ENCODE measurements at places on chromosomes 12 and 14. TPM values are rescaled to one million over a fixed set of nuclear protein-coding genes. Genes with fewer than 3 reads are reported as not detected.

NANOG gene
- total RNA-seq = not detected

DNA sequence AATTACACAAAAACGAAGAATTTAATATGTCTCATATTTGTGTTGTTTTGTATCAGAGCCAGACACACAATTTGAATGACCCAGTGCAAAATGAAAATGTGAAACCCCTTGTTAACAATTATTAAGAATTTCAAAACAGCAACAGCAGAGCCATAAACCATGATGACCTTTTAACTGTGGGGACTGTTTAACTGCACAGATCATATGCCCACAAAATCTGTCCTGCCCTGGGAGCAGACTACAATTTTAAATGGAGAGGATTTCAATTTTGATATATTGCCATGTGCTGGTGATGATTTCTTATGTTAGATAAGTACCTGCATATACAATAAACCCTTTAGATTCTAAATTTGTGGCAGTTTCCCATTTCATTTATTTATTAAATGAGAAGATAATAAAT, 455.5 kb upstream of the MGAT4C start:
- no peak overlapping the region for H3K27ac ChIP-seq
- H3K4me1 ChIP-seq = no peaks in the 10 kb centered on the region
- no peak for DNase-seq
- no peaks in the 10 kb centered on the region for H3K36me3 ChIP-seq
- H3K27me3 ChIP-seq = no peaks in the 10 kb centered on the region

DNA sequence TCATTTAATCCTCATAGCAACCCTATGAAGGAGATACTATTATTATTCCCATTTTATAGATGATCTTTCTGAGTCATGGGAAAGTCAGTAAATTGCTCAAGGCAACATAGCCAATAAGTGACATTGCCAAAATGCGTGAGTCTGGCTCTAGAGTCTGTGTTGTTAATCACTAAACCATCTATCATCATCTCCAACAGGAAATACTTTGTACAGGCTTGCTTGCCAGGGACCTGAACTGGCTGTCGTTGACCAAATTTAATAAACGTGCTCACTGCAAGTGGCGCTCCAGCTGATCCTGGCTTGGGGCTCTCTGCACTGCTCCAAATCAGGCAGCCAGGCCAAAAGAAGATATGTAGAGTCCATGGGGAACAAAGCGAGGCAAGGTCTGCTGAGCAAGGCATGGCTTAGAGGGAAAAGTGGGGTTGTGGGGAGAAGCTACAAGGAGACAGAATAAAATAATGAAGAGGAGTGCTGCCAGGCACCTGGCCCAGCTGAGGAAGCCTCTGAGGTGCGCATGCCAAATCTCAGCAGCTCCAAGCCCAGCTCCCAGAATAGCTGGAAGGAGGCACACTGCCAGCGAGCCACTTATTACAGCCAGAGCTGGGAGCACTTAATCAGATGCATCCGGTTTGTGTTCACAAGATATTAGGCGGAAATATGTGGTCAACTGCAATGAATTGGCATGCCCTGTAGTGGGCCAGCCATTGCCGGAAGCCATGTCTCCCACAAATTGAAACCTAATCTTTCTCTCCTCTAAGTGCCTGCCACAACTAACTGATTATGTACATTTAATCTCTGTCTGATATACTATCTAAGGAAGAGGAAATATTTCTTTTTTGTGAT, 43.3 kb upstream of the PTPRO start:
- no peaks in the 10 kb centered on the region for H3K36me3 ChIP-seq
- H3K4me1 ChIP-seq = peaks cover 9% of the 10 kb centered on the region
- no peak overlapping the region for H3K27ac ChIP-seq
- H3K27me3 ChIP-seq = peaks cover 13% of the 10 kb centered on the region

- no peak for DNase-seq
- peak overlapping the region; percentile 100 for H3K4me3 ChIP-seq
- H3K27ac ChIP-seq = peak overlapping the region; percentile 36
- no peaks in the 10 kb centered on the region for H3K27me3 ChIP-seq
- H3K36me3 ChIP-seq = peaks cover 51% of the 10 kb centered on the region
Measured at GRCh38 chr14:53148671-53149070, 4.5 kb downstream of the DDHD1 start.

DNA sequence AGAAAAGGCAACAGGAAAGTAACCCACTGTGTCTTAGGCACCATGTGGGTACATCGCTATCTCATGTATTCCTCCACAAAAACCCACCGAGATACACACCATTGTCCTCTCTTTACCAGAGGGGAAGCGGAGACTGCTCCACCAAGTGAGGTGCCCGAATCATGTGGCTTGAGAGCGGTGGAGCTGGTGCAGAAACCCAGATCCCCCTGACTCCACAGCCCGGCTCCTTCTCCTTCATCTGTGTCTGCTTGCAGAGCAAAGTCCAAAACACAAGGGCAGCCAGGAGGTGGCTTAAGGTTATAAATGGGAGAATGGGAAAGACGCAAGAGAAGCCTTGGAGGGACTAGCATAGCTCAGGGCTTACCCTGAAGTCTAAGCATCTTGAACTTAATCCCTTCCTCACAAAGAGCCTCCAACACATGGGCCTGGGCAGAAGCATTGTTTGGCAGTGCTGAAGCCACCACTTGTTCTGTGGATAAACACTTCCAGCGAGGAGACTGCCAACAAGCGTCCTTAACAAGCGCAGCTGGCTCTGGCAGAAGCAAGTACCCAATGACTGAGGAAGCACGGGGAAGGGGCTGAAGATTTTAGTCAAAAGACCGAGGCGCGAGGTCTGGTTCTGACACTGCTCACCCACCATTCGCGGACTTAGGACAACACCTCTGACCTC, 83.0 kb downstream of the TTC7B start:
- peaks cover 2% of the 10 kb centered on the region for H3K27me3 ChIP-seq
- no peaks in the 10 kb centered on the region for H3K4me1 ChIP-seq
- no peak overlapping the region for H3K27ac ChIP-seq
- no peaks in the 10 kb centered on the region for H3K36me3 ChIP-seq
- H3K4me3 ChIP-seq = no peak overlapping the region

DNA sequence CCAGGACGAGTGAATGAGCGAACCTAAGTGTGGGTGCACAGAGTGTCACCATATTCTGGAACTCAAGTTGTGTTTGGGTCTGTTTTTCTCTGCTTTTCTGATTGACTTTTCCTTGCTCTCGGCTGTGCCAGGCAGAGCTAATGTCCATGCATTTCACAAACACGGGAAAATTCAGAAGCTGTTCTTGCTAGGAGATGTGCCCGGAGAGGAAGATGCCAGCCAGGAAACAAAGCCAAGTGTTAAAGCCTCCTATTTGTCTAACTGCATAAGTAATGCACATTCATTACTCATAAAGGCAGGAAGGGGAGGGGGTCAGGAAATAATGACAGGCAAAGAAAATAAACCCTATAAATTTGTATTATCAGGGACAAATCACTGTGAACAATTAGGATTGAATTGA, 250.4 kb upstream of the SFSWAP start:
- H3K27ac ChIP-seq = no peak overlapping the region
- H3K36me3 ChIP-seq = no peaks in the 10 kb centered on the region
- no peaks in the 10 kb centered on the region for H3K4me1 ChIP-seq

CD4 gene
- 11.1 TPM for total RNA-seq

GRCh38 chr14:77265561-77266335, 5.3 kb downstream of the NGB start:
- peaks cover 28% of the 10 kb centered on the region for H3K27me3 ChIP-seq
- H3K36me3 ChIP-seq = no peaks in the 10 kb centered on the region
- no peak overlapping the region for H3K27ac ChIP-seq
- no peak overlapping the region for H3K4me3 ChIP-seq

GRCh38 chr12:3658327-3659163, 94.4 kb downstream of the CRACR2A start:
- H3K27ac ChIP-seq = no peak overlapping the region
- peaks cover 15% of the 10 kb centered on the region for H3K36me3 ChIP-seq
- H3K4me3 ChIP-seq = no peak overlapping the region
- H3K4me1 ChIP-seq = no peaks in the 10 kb centered on the region
- H3K27me3 ChIP-seq = no peaks in the 10 kb centered on the region
- DNase-seq = peak; percentile 55

DNA sequence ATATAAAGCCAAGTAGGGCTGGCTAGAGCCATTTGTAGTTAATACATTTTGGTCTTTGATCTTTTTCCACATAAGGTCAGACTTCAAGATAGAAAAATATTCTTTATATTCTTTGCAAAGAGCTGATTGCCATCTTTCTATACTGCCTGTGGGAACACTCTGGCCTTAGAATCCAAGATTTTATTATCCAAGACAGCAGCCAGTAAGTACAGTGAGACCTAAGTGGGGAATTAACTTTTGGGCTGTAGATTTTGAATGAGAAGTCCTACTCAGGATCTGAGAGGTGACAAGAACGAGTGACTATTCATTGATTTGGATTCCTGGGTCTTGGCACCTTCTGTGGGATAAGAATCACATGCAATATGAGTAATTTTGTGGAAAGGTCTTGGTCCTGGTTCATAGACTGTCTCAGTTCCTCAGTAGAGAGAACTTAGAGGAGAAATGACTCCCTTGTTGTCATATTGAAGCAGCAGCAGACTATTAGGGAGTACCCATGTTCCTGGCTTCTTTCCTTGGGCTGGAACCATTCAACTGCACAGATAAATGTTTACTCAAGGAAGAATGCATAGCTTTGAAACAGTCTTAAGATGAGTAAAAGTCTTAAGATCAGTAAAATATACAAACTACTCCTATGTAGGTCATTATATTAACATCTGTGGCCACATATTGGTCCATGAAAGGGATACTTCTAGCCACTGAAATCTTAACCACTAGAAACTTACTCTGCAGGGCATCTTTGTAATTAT, 353.8 kb downstream of the RAD51B start:
- H3K4me1 ChIP-seq = no peaks in the 10 kb centered on the region
- DNase-seq = no peak
- H3K27me3 ChIP-seq = no peaks in the 10 kb centered on the region
- no peak overlapping the region for H3K4me3 ChIP-seq

GRCh38 chr14:34120185-34120977, 169.5 kb upstream of the EGLN3 start:
- H3K4me3 ChIP-seq = no peak overlapping the region

- DNase-seq = no peak
- H3K4me3 ChIP-seq = no peak overlapping the region
- no peaks in the 10 kb centered on the region for H3K4me1 ChIP-seq
- no peak overlapping the region for H3K27ac ChIP-seq
- H3K27me3 ChIP-seq = no peaks in the 10 kb centered on the region
- no peaks in the 10 kb centered on the region for H3K36me3 ChIP-seq
Measured at GRCh38 chr14:55707365-55707804, 127.4 kb downstream of the KTN1 start.

GRCh38 chr14:94031883-94032279, 5.7 kb downstream of the OTUB2 start:
- no peaks in the 10 kb centered on the region for H3K27me3 ChIP-seq
- H3K36me3 ChIP-seq = no peaks in the 10 kb centered on the region
- H3K27ac ChIP-seq = no peak overlapping the region
- peaks cover 21% of the 10 kb centered on the region for H3K4me1 ChIP-seq

DNA sequence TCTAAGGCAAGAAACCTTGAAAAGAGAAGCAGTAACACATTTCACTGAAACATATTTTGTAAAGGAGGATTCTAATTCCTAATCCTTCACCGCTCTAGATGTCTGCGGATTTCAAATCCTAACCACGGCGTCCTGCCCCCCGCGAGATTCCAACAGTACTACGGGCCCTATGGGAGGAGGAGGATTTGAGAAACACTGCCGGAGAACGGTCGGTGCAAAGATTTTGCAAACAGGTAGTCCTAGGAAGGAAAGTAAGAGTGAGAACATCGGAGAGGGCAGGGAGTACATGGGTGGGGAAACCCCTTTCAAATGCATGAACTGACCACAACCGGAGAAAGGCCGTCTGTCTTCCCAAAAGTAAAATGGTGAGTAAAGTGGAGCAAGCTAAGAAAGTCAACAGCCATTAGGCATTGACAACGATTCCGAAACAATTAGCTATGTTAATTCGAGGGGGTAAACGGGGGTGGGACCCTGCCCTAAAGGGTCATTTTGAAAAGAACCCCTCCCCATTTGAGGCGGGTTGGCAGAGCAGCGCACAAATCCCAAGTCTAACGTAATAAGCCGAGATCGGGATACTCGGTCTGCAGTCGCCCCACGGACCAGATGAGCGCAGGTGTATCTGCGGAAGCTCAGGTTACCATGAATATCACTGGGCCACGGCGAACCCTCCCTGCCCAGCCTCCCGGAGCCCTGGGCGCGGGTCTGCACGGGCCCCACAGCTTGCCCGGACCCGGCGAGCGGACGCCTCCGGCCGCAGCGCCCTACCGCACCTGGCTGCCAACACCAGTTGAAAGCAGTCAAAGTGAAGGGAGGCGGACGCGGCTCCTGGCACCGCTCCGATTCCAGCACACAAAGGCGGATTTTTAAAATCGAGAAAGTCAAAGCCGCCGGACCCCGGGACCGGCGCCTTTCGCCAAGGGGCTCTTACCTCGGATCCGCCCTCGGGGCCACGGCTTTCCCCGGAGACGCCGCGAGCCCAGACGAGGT, 662 bp downstream of the EPS8 start:
- peak overlapping the region; percentile 77 for H3K4me3 ChIP-seq
- H3K27ac ChIP-seq = no peak overlapping the region
- DNase-seq = peak; percentile 17
- H3K27me3 ChIP-seq = peaks cover 42% of the 10 kb centered on the region

DNA sequence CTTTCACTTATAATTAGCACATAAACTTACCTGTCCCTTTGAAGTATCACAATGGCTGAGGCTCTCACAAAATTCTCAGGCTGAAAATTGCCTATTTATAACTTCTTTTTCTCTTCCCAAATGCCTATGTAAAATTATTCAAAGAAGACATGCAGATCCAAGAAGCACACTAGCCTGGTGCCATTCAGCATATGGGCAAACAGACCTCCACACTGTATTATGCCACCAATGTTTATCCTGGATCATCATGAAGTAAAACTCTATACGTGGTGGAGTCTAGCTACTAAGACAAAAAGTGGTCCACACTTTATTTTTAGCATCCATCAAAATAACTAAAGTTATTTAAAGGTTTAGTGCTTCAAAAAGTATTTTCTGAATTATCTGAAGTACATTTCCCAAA, 15.8 kb downstream of the TC2N start:
- H3K36me3 ChIP-seq = peaks cover 3% of the 10 kb centered on the region
- H3K27me3 ChIP-seq = no peaks in the 10 kb centered on the region
- peaks cover 49% of the 10 kb centered on the region for H3K4me1 ChIP-seq
- peak overlapping the region; percentile 14 for H3K27ac ChIP-seq
- H3K4me3 ChIP-seq = no peak overlapping the region
- DNase-seq = no peak

- peak; percentile 73 for DNase-seq
- H3K36me3 ChIP-seq = peaks cover 22% of the 10 kb centered on the region
- no peaks in the 10 kb centered on the region for H3K27me3 ChIP-seq
- no peak overlapping the region for H3K4me3 ChIP-seq
- H3K27ac ChIP-seq = no peak overlapping the region
Measured at GRCh38 chr12:69570545-69571399, 14.5 kb upstream of the CCT2 start.
